Left cardiac atrium (tissue), 4 donors: ENCODE measurements at places on chromosomes 12 and 14. TPM values are rescaled to one million over a fixed set of nuclear protein-coding genes. Genes with fewer than 3 reads are reported as not detected.

DNA sequence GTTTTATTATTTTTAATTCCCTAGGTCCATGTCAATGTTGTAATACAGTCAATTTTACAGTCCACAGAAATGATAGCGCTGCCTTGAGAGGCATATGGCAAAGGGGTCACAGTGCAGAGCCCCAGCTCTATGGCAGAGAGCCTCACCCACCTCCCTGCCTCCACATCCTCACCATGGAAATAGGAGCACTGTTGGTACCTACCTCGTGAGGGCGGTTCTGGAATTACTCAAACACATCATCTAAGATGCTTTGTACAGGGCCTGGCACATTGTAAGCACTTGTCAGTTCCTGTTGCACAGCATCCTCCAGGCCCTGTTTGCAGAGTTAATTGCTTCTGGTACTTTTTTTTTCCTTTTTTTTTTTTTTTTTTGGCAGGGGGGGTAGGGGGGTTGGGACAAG lies 4.1 kb upstream of the AKAP5 start:
- no peak for DNase-seq

GRCh38 chr12:45586486-45586885 lies 143.0 kb upstream of the ARID2 start:
- no peak for DNase-seq

- no peak for DNase-seq
Observed at GRCh38 chr12:109087250-109087649, 6.0 kb downstream of the ALKBH2 start.

DNA sequence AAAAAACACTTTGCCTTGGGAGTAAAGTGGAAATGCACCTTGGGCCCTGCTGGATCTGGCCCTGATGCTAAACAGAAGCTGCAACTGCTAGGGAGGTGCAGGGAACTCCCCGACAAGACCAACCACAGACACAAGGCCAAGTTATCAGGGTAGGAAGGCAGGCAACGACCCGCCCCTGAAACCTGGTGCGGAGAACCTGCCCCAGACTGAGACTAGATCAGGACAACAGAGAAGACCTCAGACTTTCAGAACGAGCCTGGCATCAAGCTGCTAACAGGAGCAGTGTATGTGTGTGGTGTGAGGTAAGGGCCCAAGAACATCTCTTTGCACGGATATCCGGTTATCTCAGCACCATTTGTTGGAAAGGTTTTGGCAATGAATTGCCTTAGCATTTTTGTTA lies 233.7 kb upstream of the RTL1 start:
- no peak for DNase-seq

GRCh38 chr14:69852531-69853321 lies 26.5 kb upstream of the SMOC1 start:
- no peak for DNase-seq

DNA sequence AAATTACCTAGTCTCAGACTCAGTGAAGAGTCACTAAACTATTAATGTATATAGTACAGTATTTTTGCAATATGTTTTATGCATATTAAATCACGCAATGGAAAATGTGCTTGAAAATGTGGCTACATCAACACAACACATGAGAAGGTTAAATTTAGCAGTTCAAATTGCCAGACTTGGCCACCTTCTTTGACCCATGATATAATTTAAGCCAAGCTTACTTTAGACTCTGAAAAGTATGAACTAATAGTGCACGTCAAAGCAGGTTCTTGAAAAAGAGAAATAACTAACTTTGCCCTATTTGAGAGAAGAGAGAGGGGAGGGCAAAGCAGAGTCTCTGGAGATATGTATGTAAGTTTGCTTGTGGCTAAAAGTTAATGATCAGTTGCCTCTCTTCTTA lies 68.7 kb downstream of the SLC16A7 start:
- no peak for DNase-seq

DNA sequence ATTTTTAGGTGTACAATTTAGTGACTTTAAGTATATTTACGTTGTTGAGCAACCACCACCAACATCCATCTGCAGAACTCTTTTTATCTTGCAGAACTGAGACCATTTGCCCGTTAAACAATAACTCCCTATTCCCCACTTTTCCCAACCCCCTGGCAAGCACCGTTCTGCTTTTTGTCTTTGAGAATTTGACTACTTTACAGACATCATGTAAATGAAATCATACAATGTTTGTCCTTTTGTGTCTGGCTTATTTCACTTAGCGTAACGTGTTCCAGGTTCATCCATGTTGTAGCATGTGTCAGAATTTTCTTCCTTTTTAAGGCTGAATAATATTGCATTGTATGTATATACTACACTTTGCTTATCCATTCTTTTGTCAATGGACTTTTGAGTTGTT lies 201.5 kb downstream of the DACT1 start:
- no peak for DNase-seq

DNA sequence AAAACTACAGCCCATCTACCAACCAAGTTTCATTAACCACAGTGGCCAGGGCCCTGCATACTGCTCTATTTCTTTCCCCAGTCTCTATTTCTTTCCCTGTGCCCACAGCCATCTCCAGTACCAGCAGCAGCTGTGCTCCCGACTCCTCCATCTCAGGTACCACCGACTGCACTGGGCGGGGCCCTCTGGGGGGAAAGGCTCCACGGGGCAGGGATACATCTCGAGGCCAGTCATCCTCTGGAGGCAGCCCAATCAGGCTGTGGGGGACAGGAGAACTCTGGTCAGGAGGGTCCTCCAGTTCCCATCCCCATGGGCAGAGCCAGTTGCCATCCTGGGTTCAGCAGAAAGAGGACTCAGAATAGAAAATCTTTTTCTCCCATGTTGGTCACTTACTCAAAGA lies 3.0 kb downstream of the CDK4 start:
- no peak for DNase-seq

DNA sequence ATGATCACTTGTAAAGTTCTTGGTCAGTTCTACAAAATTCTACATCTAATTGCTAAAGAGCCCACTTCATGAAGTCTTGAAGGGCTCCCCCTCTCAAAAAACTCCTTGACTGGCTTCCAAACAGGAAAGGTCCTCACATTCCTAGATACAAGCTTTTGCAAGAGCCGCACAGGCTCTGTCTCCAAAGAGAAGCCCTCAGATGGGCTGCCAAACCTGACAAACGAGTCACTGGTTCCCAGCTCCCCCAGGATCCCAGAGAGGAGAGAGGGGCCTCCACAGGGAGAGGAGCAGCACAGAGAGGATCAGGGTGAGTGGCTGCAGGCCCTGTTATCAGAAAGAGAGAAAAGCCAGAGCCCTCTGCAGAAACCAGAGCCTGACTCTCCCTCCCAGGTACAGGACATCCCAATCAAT lies 5.8 kb downstream of the NID2 start:
- DNase-seq: peak; percentile 43

- no peak for DNase-seq
Observed at GRCh38 chr14:24436355-24437019, 6.1 kb downstream of the SDR39U1 start.

DNA sequence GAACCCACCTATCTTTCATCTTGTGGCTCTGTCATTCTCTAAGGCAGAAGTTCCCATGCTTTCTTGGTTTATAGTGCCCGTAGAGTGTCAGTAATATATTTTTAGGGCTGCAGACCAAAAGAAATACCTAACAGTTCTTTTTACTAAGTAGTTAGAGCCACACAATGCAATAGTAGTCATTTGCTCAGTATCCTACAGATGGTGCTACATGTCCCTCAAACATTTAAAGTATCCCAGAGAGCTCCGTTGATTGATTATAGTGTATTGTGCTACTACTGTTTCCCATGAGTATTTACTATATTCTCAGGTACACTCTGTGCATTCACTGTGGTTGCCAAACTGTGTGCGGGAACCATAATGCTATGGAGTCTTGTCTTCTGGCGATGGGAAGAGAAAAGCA lies 4.7 kb upstream of the PLBD1 start:
- DNase-seq: no peak

- peak; percentile 88 for DNase-seq
Observed at GRCh38 chr12:6647083-6647604, at the start of gene ACRBP. Gene ACRBP (minus strand): TSS chr12:6647432. CDS start chr12:6647366, 66 bp downstream.

DNA sequence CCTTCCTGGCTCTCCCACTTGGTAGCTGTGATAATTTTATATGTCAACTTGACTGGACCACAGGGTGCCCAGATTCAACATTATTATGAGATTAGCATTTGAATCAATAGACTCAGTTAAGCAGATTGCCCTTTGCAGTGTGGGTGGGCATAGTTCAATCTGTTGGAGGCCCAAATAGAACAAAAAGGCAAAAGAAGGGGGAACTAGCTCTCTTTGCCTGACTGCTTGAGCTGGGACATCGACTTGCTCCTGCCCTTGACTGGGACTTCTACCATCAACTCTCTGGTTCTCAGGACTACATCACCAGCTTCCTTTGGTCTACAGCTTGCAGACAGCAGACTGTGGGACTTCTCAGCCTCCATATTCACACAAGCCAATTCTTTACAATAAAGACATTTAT lies 1189.2 kb downstream of the BCL11B start:
- no peak for DNase-seq

The AJUBA gene
- 7.0 TPM for total RNA-seq

The PLEKHG7 gene
- total RNA-seq: not detected

The TRAF3 gene
- 12.2 TPM for total RNA-seq

The PDZRN4 gene
- 0.34 TPM for total RNA-seq

The SDR9C7 gene
- not detected for total RNA-seq

The SPTB gene
- 63.6 TPM for total RNA-seq
